ENCODE measurements at places on chromosomes 7 and 10. TPM values are rescaled to one million over a fixed set of nuclear protein-coding genes. Genes with fewer than 3 reads are reported as not detected.

- DNase-seq, result no peak
These were observed 10.0 kb downstream of the VWC2 start for GRCh38 chr7:49783446-49783845.

- no peak for DNase-seq
These were observed 46.7 kb downstream of the ZNF777 start for GRCh38 chr7:149414171-149414570.

DNA sequence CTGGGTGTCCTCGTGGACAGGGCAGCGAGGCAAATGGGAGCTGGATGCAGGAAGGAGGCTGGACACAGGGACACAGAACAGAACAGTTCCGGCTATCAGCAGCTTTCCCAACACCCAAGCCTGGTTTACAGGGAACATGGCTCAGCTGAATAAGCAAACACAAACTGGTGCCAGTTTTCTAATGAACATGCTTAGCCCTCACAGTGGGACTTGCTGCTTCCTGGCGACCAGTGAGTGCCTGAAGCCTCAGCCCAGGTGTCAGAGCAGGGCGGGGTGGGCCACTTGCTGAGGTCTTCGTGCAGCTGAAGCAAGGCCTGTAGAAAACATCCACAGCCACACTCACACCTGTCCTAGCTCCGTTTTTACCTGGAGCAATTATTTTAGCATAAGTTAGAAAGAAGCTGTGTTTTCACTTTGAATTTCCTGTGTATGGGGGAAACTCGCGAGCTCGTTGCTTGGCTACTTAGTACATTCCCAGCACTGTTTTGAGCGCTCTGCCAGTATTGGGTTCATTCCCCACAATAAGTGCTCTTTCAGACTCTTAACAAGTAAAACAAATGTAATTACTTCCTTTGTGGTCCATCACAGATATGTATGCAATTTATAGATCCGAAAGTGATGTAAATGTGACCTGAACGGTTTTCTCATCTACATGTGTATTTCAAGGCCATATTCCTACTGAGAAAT lies 261.2 kb upstream of the SHH start:
- DNase-seq, result no peak

DNA sequence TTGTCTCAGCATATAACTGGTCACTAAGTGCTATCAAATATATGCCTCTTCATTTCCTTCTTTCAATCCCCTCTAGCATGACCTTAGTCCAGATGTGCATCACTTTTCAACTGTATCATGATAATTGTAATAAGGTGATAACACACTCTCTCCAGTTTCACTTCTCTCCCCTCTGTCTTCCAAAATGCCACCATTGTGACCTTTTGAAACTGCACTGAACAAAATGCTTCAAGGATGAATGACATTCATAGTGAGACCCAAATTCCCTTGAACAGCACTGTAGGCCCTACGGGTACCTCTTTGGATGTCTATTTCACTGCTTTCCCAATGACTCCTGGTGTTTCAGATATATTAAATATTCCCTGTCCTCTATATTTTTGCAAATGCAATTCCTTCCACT lies 224.8 kb downstream of the DNAJB9 start:
- no peak for DNase-seq

DNA sequence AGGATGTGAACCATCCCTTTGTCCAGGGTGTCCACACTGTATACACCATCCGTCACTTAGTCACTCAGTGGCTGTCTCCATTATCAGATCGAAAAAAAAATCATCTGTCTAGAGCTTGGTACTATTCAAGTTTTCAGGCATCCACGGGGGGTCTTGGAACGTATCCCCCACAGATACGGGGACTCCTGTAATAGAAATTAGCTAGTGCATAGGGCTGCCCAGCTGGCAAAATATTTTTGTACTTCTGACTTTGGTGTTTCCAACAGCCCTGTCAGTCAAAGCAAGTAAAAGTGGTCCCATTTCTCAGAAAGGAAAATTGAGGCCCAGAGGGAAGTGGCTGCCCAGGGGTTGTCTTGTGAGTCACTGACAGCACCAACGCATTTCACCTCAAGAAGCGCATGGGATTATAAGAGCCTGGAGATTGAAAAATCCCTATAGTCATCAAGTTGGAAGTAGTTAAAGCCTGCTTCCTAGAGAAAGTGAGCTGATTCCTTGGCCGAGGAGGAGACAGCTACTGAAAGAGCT lies 52.1 kb upstream of the SLC29A3 start:
- DNase-seq, result no peak

DNA sequence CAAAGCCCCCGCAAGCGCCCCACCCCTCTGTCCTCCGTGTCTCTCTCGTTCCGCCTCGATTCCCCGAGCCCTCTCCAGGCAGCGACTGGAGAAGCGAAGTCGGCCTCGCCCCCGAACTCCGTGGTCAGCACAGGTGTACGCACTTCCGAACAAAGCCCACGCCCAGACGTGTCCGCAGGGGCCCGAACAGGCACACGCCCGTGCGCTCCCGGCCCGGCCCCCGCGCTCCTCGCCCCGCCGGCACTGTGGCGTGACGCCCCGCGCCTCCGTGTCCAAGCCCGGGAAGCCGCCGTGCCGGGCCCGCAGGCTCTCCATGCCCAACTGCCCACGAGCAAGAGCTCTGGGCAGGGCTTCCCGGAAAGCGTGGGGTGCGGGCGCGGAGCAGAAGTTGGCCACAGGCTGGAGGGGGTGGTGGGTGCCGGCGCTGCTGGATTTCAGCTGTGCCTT lies 662 bp downstream of the NRCAM start:
- no peak for DNase-seq

DNA sequence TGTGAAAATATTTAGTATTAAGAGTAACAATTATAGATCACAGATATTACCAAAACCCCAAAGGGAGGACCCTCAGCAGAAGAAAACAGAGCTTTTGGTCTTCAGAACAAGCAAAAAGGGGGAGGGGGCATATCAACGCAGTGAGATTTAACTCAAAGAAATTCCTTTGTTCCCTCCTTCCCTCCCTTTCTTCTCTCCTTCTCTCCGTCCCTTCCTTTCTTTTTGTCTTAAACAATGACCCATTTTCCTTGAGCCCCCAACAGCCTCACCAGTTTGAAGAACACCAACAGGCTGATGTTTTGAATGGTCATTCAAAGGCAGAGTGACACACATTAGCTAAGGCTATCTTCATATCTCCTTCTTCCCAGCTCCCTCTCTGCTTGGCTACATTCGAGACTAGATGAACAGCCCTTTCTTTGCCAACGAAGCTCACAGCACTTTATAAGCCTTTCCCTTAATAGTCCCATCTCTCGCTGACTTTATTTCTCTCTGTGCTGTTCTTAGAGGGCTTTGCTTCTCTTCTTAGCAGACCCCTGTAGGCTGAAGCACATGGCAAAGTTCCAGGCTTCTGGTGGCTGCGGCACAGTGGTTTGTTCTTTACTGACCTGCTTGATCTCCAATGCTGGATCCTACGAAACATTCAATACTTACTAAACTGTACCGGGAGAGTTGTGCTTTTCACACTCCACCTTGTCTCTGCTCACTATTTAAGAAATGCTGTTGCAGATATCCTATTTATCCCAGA lies 75.6 kb upstream of the KCNIP2 start:
- DNase-seq, result no peak

GRCh38 chr7:30163231-30163894 lies 28.6 kb downstream of the MTURN start:
- DNase-seq, result no peak

DNA sequence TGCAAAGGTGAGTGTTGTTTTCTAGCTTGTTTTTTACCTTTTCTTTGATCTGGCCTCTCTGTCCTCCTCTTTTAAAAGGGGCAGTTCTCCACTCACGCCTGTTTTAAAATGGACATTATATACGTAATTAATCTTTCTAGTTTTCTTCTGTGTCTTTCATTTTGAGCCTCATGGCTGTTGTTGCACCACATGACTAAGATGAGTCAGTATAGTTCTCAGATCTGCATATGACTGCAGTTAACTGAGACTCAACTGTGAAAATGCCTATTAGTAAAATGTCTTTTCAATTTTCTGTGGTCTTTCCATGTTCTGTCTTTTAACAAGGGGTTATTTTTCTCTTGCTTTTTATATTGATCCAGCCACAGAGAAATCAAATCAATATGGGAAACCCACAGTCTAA lies 296.1 kb downstream of the CDK14 start:
- DNase-seq, result no peak

DNA sequence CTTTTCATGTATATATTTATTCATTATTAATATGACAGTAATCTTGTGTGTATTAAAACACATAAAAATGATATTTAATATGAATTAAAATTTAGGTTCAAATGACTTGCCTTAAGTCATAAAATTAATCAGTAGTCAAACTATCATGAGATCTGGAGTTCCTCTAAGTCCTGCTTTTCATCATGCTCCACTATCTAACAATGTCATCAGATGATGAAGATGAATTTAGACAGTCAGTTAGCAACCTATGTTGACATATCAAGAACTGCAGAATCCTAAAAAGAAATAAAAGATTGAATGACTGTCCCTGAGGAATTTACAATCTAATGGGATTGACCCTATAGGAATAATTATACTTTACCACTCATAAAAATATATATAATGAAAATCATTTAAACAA lies 7.1 kb downstream of the CABCOCO1 start:
- no peak for DNase-seq

DNA sequence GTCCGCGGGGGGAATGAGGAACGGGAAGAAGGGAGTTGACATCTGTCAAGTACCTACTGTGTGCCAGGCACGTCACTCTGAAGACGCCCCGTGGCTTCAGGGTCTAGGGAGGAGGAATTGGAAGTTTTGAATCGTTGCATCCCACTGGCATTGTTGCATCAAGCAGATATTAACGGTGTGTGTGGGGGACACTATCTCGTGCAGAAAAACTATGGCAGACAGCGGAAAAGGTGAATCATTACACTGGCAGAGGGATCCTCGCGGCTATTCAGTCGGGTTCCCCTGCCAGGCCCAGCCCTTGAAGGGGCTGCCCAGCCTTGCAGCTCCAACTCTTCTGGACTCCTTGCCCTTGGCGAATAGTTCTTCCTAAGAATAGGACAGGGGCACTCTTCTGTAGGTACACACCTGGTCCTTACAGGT lies 1.0 kb upstream of the KIAA1549 start:
- DNase-seq, result no peak

GRCh38 chr7:30970594-30971094 lies 6.9 kb downstream of the GHRHR start:
- DNase-seq, result no peak

DNA sequence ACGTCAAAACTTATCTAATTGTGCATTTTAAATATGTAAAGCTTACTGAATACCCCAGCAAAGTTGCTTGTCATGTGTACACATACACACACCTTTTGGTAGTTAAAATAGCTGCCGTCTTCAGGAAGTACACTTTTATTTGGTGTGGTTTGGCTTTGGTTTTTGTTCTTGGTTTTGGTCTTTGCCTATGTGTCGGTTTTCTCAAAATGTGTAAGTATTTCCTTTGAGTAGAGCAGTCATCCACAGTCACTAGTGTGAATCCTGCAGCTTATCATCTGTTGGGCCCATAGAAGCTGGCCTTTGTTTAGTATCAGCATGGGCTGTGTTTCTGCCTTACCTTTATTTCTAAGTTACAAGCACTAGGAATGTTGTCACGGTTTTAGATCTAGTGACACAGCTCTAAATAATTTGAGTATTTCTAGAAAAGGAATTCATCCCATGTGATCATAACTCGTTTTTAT lies 35.3 kb downstream of the NET1 start:
- no peak for DNase-seq

DNA sequence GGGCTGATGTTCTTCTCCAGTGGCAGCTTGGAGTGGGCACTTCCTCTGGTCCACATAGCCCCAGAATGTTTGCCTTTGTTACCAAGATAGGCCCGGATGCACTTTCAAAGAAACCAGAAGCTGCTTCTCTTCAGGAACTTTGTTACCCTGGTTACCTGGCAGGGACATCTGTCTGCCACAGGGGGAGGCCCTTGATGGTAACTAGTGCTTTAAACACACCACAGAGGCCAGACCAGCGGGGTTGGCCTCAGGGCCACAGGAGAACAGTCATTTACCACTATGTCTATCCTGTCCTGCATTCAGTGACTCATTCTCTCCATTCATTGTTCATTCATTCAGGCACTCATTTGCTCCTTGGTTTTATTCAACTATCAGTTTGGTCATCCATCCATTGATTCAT lies 11.9 kb upstream of the PLEKHA1 start:
- no peak for DNase-seq

DNA sequence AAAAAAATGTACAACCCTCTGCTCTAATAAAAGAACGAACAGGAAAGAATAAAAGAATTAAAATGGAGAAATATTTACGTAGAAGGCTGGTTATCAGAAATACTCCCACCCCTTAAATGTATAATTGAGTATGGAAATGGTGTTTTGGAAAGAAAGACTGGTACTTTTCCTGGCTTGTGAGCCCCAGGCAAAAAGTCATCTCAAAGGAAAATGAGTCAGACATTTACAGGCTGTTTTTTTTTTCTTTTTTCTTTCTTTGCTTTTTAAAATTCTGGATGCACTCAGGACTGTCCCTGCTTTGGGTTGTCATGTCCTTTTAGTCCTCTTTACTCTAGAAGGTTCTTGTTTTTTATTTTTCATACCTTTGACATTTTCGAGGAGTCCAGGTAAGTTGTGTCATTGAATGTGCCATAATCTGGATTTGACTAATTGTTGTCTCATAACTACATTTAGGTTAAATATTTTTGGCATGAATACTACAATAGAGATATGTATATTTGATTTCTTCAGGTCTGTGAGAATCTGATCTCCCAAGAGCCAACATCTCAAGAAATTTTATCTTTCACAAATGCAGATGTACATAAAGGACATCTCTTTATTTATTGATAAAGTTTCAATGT lies 313.0 kb upstream of the GLI3 start:
- DNase-seq, result no peak

DNA sequence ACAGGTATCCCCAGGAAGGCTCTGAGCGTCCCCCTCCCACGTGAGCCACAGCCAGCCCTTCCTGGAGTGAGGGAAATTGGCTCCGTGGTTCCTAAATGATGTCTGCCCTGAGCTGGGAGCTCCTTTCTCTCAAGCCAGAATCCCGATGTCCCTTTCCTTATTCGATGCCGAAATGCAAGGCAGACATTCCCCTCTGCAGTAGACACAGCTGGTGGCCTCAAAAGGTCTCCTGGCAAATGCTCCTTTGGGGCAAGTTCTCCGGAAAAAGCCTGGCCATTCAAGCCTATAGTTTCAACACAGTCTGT lies 98.9 kb downstream of the HIP1 start:
- no peak for DNase-seq

- DNase-seq, result no peak
These were observed 18.7 kb downstream of the FRMD4A start for GRCh38 chr10:14312014-14312413.

The SMNDC1 gene
- total RNA-seq, result 54.7 TPM

The SYT15B gene
- total RNA-seq, result 0.11 TPM

The C10orf95 gene
- 0.45 TPM for total RNA-seq

The IL2RA gene
- total RNA-seq, result 698 TPM

The ANXA8L1 gene
- total RNA-seq, result not detected

The FGFBP3 gene
- total RNA-seq, result 3.7 TPM

The VSIR gene
- total RNA-seq, result 274 TPM
